ENCODE measurements at places on chromosomes 13 and 19. TPM values are rescaled to one million over a fixed set of nuclear protein-coding genes. Genes with fewer than 3 reads are reported as not detected.

Gene TMPRSS9
- polyA plus RNA-seq, result 0.37 TPM

Gene C19orf33
- polyA plus RNA-seq, result 46.2 TPM

Gene SYCN
- not detected for polyA plus RNA-seq

Gene ZNF541
- 0.18 TPM for polyA plus RNA-seq

Gene ZIC5
- polyA plus RNA-seq, result not detected

Gene MBD3L2B
- polyA plus RNA-seq, result not detected

Gene MISP
- not detected for polyA plus RNA-seq

Gene DKKL1
- polyA plus RNA-seq, result 0.56 TPM

Gene ODAD3
- 4.8 TPM for polyA plus RNA-seq

Gene C5AR2
- 0.57 TPM for polyA plus RNA-seq

Gene RASIP1
- polyA plus RNA-seq, result 5.1 TPM

Gene KLK2
- polyA plus RNA-seq, result not detected

Gene KLK8
- not detected for polyA plus RNA-seq

Gene MBD3L2
- polyA plus RNA-seq, result not detected

Gene FPR1
- polyA plus RNA-seq, result 1.6 TPM

Gene ZNF600
- polyA plus RNA-seq, result 17.1 TPM

Gene UNC13A
- 1.5 TPM for polyA plus RNA-seq

Gene POU2F2
- polyA plus RNA-seq, result 17.2 TPM

Gene RGS9BP
- polyA plus RNA-seq, result 0.24 TPM

Gene GJB2
- polyA plus RNA-seq, result 0.31 TPM

Gene LPAR6
- polyA plus RNA-seq, result 20.3 TPM

Gene PRRG2
- 0.71 TPM for polyA plus RNA-seq

Gene SIGLEC8
- polyA plus RNA-seq, result 2.4 TPM

All from adrenal gland (tissue), 19 donors.